Activated naive CD8-positive, alpha-beta T cell treated with anti-CD3 and anti-CD28 coated beads for 36 hours (primary cell): ENCODE measurements at places on chromosomes 11 and 22.
A peak's percentile ranks its signal among the peaks of the same experiment; 100 is the strongest.

- DNase-seq: no peak
- H3K4me1 ChIP-seq: peaks cover 23% of the 10 kb centered on the region
- no peaks in the 10 kb centered on the region for H3K27me3 ChIP-seq
- no peak overlapping the region for H3K4me3 ChIP-seq
Observed at GRCh38 chr11:61337706-61338470, 4.9 kb downstream of the TKFC start.

DNA sequence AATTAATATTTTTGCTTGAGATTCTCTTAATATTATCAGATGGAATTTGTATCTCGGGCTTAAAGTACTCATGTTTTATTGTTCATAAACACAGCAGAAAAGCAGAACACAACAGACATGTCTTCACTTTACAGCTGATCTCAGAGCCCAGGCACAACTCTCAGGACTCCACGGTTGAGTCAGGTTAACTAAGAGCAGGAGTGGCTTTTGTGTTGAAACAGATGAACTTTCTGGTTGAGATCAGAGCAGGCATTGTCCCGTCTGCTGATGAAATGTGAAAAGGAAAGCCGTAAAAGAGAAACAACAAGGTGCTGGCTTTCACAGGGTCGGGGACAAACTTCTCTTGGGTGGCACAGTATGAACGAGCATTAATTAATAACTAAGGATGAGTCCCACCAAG, 49.0 kb downstream of the JHY start:
- H3K4me3 ChIP-seq: no peak overlapping the region
- no peaks in the 10 kb centered on the region for H3K27me3 ChIP-seq
- DNase-seq: no peak

GRCh38 chr11:68040957-68041591, 2.2 kb downstream of the TCIRG1 start:
- peaks cover 21% of the 10 kb centered on the region for H3K4me1 ChIP-seq
- H3K27me3 ChIP-seq: no peaks in the 10 kb centered on the region
- peaks cover 8% of the 10 kb centered on the region for H3K36me3 ChIP-seq
- DNase-seq: no peak
- peak overlapping the region; percentile 91 for H3K4me3 ChIP-seq

DNA sequence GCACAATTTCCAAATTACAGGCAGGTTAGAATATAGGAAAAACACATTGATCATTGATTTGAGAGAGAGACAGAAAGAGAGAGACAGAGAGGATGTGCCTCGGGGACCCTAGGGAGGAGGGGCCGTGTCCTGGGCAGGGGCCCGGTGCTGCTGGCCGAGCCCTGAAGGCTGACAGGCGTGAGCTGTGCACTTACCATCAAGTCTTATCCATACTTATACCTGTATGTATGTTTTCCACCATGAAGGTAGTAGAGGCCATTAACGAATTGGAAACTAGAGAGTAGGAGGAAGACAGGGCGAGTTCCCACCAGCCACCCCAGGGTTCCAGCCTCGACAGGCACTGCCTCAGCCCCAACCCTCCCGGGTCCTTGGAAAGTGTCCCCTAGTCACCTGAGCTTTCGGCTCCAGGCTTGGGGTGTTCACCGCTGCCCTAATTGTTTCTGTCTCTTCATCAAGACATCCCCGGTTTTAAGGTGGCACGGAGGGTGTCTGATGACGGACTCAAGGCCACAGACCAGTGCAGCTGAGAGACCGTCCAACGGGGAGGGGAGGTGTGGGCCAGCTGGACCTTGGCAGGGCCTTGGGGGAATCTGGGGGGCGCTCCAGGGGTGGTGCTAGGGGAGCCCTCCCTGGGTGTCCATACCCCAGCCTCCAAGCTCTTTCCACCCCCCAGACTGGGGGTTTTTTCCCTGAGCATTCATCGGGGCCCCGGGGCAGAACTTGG, 431.3 kb downstream of the TBC1D22A start:
- DNase-seq: no peak
- H3K27me3 ChIP-seq: no peaks in the 10 kb centered on the region
- H3K4me3 ChIP-seq: no peak overlapping the region
- H3K4me1 ChIP-seq: no peaks in the 10 kb centered on the region

DNA sequence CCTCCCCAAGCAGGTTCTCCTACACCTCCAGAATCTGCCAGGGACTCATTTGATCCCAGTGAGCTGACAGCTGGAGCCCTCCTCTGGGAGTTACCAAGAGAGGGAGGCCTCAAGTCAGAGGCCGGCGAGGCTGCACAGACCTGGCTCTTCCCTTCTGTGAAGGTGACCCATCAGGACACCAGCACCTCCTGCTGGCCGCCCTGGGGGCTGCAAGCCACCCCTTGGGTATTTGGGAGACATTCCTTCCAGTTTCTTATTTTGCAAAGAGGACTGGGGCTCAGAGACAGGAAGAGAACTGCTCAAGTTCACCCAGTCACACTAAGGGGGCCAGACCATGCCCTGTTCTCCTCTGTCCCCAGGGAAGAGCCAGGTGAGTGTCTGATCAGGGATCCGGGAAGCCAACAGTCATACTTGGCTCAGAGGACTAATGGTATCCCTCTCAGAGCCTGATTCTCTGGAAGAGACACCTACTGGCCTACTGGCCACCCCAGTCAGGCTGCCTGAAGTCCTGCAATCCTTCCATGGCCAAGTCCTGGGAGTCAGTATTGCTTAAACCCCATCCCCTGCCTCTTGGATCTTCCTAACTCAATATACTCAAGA, 40.5 kb upstream of the RIC3 start:
- peak; percentile 18 for DNase-seq
- peaks cover 47% of the 10 kb centered on the region for H3K27me3 ChIP-seq
- no peak overlapping the region for H3K27ac ChIP-seq
- no peak overlapping the region for H3K4me3 ChIP-seq
- H3K36me3 ChIP-seq: no peaks in the 10 kb centered on the region
- peaks cover 2% of the 10 kb centered on the region for H3K4me1 ChIP-seq

DNA sequence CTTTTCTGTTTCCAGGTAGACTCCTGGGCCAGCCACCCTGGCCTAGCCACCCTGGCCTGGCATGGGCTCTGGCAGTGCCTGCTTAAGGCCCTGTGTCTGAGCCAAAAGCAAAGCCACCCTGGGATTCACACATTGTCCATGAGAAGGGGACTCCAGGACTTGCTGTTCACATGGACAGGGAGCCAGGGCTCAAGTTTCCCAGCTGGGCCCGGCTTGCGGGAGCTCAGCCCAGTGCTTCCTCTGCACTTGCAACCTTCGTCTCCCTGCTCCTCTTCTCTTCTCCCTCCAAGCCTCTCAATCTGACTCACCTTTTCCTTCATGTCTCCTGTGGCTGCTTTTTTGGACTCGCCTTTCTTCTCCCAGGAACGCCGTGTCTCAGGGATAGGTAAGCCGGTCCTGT, 130.3 kb downstream of the MICAL2 start:
- peaks cover 19% of the 10 kb centered on the region for H3K36me3 ChIP-seq
- H3K4me1 ChIP-seq: peaks cover 38% of the 10 kb centered on the region
- H3K4me3 ChIP-seq: no peak overlapping the region
- H3K27me3 ChIP-seq: no peaks in the 10 kb centered on the region
- no peak for DNase-seq

DNA sequence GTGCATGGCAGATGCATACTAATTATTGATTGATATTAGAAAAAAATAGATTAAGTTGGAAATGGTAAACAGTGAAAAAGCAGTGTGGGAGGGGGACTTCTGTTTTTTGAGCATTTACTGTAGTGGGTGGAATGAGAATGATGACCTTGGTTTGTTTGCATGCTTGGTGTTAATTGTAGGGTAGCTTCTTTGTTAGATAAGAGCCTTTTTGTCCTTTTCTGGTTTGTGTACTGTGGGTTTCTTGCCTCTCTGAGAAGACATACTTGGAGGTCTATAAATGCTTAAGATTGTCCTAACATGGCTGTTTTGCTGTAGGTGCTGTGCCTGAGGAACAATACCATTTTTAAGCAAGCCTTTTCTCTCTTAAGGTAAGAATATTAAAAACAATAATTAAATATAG, 17.0 kb downstream of the MRPL48 start:
- H3K27me3 ChIP-seq: no peaks in the 10 kb centered on the region
- H3K4me3 ChIP-seq: no peak overlapping the region
- H3K4me1 ChIP-seq: no peaks in the 10 kb centered on the region
- no peak for DNase-seq
- no peak overlapping the region for H3K27ac ChIP-seq

- H3K27me3 ChIP-seq: no peaks in the 10 kb centered on the region
- H3K4me3 ChIP-seq: no peak overlapping the region
- peaks cover 25% of the 10 kb centered on the region for H3K36me3 ChIP-seq
Observed at GRCh38 chr22:35467681-35468434, 67.9 kb downstream of the MCM5 start.

DNA sequence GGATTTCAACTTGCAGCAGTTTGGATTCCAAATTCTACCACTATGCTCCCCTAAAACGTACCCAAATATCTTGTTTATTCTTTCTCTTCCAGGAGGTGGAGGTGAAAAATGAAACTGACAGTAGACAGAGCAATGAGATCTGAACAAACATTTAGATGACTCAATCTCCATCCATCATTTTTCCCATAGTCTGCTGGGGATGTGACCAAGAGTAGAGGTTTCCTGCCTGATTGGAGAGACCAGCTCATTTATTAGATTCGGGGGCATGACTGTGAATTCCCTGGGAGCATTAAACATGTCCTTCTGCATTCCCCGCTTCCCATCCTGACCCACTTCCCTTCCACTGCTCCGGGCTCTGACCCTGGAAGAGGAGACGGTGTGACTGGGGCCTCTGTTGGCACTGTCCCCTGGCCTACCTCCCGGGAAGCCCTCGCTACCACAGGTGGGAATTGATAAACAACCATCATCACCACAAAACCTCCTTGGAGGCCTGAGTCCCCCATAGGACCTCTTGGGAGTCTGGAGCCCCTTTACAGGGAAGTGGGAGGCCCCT, 20.3 kb downstream of the DKK3 start:
- H3K4me3 ChIP-seq: no peak overlapping the region
- H3K4me1 ChIP-seq: peaks cover 5% of the 10 kb centered on the region
- DNase-seq: no peak
- H3K27me3 ChIP-seq: peaks cover 3% of the 10 kb centered on the region

- no peaks in the 10 kb centered on the region for H3K4me1 ChIP-seq
- H3K36me3 ChIP-seq: no peaks in the 10 kb centered on the region
- peaks cover 11% of the 10 kb centered on the region for H3K27me3 ChIP-seq
Observed at GRCh38 chr11:32213223-32213622, 122.3 kb downstream of the RCN1 start.

GRCh38 chr11:18384157-18384641, 10.2 kb upstream of the LDHA start:
- peaks cover 37% of the 10 kb centered on the region for H3K4me1 ChIP-seq
- H3K27me3 ChIP-seq: no peaks in the 10 kb centered on the region
- no peaks in the 10 kb centered on the region for H3K36me3 ChIP-seq
- H3K27ac ChIP-seq: peak overlapping the region; percentile 100
- no peak for DNase-seq
- H3K4me3 ChIP-seq: peak overlapping the region; percentile 61

GRCh38 chr11:94825031-94825430, 56.9 kb downstream of the AMOTL1 start:
- no peaks in the 10 kb centered on the region for H3K4me1 ChIP-seq
- no peak overlapping the region for H3K4me3 ChIP-seq
- no peaks in the 10 kb centered on the region for H3K36me3 ChIP-seq
- no peak for DNase-seq

GRCh38 chr22:35524966-35525686, 15.5 kb upstream of the RASD2 start:
- H3K4me3 ChIP-seq: no peak overlapping the region
- H3K4me1 ChIP-seq: no peaks in the 10 kb centered on the region
- no peaks in the 10 kb centered on the region for H3K36me3 ChIP-seq
- peaks cover 16% of the 10 kb centered on the region for H3K27me3 ChIP-seq
- no peak overlapping the region for H3K27ac ChIP-seq
- DNase-seq: no peak

DNA sequence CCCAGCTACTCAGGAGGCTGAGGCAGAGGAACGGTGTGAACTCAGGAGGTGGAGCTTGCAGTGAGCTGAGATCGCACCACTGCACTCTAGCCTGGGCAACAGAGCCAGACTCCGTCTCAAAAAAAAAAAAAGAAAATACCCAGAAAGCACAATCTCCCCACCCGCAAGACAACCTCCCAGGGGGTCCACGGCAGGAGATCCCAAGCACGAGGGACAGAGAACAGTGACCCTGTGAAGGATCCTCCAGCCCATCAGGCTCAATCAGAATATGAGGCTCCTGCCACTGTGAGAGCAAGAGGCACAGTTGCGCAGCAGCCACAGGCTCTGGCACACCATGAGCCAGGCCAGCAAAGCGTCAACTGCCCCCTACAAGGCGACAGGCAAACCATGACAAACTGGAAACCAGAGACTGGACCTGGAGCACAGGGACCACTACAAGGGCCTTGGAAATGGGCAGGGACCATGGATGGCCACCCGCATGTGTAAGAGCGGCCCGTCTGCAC, 164.8 kb upstream of the GRK3 start:
- H3K27ac ChIP-seq: no peak overlapping the region
- DNase-seq: no peak
- no peaks in the 10 kb centered on the region for H3K27me3 ChIP-seq
- peaks cover 6% of the 10 kb centered on the region for H3K36me3 ChIP-seq

DNA sequence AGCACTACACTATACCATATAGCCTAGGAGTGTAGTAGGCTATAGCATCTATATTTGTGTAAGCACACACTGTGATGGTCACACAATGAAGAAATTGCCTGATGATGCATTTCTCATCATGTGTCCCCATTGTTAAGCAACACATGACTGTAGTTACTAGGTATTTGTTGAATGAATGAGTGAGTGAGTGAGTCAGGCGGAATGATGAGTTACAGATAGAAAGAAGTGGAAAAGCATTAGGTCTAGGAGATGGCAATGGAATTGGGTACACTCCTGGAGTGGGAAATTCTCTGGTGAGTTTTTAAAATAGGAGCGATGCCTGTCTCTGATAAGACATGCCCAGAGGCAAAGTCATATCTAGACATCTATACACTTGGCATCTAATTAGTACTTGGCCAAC, 160.5 kb upstream of the TBCEL start:
- no peak overlapping the region for H3K4me3 ChIP-seq
- no peak overlapping the region for H3K27ac ChIP-seq
- H3K4me1 ChIP-seq: no peaks in the 10 kb centered on the region
- peaks cover 11% of the 10 kb centered on the region for H3K27me3 ChIP-seq
- DNase-seq: no peak
- H3K36me3 ChIP-seq: no peaks in the 10 kb centered on the region

DNA sequence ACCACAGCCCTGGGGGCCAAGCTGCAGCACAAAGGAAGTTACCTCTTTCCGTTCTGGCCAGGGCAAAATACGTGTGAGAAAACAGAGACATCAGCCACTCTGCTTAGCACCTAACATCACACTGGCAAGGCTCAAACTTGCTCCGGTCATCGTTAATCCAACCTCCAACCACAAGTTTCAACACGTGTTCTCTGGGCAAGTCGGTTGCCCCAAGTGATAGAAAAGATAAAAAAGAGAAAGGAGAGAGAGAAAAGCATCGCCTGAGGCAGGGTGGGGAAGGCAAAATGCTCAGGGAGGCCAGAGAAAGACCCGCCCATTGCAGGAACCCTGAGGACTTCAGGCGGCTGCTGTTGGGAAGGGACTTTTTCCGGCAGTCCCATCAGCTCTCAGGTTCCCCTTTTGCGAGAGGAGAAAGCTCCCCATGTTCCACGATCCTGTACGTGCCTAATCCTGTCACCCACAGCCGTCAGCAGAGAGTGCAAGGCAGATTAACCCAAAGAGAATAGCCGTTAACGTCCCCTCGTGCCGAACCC, 18.5 kb upstream of the B4GALNT4 start:
- H3K36me3 ChIP-seq: no peaks in the 10 kb centered on the region
- no peak overlapping the region for H3K4me3 ChIP-seq
- peaks cover 37% of the 10 kb centered on the region for H3K4me1 ChIP-seq

GRCh38 chr11:123356539-123356938, 73.5 kb upstream of the GRAMD1B start:
- H3K4me3 ChIP-seq: peak overlapping the region; percentile 85
- peaks cover 8% of the 10 kb centered on the region for H3K36me3 ChIP-seq
- peaks cover 79% of the 10 kb centered on the region for H3K27me3 ChIP-seq
- H3K27ac ChIP-seq: peak overlapping the region; percentile 82
- peaks cover 26% of the 10 kb centered on the region for H3K4me1 ChIP-seq
- DNase-seq: peak; percentile 43
